ENCODE measurements at places on chromosomes 5 and 9. TPM values are rescaled to one million over a fixed set of nuclear protein-coding genes. Genes with fewer than 3 reads are reported as not detected.

- DNase-seq, result no peak
These were observed 1.4 kb upstream of the ADAMTSL2 start for GRCh38 chr9:133532937-133533668.

DNA sequence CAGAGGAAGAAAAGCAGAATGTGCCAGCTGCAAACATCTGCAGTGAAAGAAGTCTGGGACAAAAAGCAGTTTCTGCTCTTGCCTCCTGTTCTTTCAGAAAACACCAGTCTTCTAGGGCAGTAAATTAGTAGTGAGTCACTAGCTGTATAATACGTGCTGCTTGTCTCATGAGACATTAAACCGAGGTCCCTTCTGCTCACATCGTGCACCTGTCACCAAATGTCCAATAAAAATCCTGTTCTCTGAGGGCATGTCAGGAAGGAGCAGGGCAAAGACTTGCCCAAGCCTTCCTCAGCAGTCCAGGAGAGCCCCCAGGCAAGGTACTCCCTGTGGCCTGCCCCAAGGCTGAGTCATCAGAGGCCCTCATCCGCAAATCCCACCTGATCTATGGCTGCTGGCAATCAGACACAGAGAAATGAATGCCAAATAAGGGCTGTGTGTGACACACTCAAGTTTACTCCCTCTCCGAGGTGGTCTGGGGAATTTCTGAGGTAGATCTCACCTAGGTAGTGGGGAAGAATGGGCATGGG is 255.3 kb upstream of the SMARCA2 start:
- no peak for DNase-seq

- DNase-seq, result peak; percentile 54
These were observed 211.6 kb downstream of the MSX2 start for GRCh38 chr5:174935854-174936474.

- DNase-seq, result no peak
These were observed 30.2 kb downstream of the ZFAND5 start for GRCh38 chr9:72334658-72335337.

DNA sequence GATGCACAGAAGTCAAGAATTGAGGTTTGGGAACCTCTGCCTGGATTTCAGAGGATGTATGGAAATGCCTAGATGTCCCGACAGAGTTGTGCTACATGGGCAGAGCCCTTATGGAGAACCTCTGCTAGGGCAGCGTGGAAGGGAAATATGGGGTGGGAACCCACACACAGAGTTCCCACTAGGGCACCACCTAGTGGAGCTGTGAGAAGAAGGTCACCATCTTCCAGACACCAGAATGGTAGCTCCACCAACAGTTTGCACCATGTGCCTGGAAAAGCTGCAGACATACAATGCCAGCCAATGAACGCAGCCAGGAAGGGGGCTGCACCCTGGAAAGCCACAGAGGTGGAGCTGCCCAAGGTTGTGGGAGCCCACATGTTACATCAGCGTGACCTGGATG is 104.5 kb downstream of the STK32A start:
- no peak for DNase-seq

The MFAP3 gene
- total RNA-seq, result 163 TPM

The UBQLN1 gene
- 245 TPM for total RNA-seq

DNA sequence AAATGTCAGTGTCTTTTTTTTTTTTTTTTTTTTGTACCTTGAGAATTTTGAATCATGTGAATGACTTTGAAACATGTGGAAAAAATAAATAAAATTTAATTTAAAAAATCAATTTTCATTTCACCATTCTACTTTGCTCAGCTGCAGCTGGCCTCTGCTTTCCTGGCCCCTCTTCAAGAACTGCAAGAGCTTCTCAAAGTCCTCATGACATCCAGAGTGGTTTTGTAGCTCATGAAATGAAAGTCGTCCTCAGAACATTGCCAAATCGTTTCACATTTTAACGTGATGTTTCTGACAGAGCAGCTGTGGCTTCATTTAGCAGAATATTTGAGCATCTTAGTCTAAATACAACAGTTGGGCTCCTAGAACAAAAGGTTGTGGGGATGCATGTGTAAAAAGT is 47.9 kb upstream of the TMEM215 start:
- DNase-seq, result no peak

DNA sequence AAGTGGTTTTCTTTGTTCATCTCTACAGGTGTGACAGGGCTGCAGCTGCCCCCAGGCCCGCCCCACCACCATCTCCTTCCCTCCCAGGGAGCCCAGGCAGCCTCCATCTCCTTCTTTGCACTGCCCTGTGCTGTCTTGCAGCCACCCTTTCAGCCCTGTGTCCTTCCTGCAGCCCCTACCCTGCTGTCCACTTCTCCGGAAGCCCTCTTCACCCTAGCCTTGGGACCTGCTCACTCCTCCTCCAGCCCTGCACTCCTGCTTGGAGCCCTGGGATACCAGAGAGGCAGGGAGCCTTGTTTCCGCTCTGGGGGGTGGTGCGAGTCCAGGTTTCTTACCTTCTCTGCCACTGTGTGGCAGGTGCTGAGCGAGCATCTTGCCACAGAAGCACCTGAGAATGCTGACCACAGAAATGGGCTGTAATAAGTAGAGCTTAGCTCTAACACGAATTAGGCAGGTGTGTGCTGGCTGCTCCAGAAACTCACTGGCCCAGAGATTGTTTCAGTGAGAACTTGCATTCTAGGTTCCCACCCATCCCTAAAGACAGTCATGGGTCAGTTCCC is 51.3 kb upstream of the GADD45G start:
- DNase-seq, result no peak

The OCLN gene
- 3.7 TPM for total RNA-seq

The OR1Q1 gene
- total RNA-seq, result not detected

The LMAN2 gene
- total RNA-seq, result 88.9 TPM

The ELAVL2 gene
- 311 TPM for total RNA-seq

The MCIDAS gene
- total RNA-seq, result not detected

DNA sequence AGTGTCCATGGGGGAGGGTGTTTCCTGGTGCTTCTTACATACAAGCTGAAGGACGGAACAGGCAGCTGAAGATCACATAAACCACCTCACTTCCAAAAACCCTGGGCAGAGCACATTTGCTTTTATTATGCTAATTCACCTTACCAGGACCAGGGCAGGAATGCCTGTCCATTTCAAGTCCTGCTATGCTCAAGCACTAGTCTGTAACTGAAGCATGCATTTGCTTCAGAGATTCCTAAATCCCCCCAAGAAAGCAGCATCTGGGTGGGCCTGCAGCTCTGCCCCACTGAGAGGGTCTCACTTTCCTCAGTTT is 9.4 kb upstream of the NACC2 start:
- no peak for DNase-seq

DNA sequence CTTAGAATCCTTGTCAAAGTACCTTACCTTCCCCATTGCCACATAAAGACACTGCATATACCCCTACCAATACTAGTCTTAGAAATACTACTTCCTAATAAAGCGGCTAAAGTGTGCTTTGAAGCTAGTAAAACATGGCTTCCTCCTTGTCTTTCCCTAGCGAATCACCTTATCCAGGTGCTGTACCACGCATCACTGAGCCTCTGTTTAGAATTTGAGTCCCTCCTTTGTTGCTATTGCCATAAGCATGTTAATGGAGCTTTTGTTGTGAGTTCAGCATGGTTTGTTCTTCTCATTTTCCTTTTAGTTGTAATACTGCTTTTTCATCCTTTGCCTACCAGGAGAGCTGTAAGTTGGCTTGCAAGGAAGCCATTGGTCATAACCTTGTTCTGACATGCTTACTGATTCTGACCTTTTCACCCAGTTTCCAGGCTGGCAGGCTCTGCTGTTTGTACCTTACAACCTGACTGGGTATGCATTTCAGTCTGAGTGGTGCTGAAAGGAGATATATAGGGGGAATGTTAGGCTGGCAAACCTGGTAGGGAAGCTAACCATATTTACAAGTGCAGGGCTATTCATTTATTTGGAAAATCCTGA is 49.8 kb downstream of the LMNB1 start:
- DNase-seq, result no peak

The EGR1 gene
- 0.82 TPM for total RNA-seq

DNA sequence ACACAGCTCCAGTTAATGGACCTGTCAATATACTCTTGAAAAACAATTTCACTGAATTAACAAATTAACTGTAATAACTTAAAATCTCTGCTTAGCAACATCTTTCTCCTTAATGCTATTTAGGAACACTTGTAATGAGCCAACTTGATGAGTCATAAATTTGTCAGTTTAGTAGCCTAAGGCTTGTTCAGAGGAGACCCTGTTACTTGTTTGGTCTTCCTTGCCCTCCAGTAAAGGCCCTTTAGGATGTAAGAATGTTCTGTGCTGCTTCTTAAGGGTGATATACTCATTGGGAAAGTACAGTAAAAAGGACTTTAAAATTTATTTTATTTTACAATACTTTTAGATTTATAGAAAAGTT is 11.4 kb upstream of the MATR3 start:
- no peak for DNase-seq

DNA sequence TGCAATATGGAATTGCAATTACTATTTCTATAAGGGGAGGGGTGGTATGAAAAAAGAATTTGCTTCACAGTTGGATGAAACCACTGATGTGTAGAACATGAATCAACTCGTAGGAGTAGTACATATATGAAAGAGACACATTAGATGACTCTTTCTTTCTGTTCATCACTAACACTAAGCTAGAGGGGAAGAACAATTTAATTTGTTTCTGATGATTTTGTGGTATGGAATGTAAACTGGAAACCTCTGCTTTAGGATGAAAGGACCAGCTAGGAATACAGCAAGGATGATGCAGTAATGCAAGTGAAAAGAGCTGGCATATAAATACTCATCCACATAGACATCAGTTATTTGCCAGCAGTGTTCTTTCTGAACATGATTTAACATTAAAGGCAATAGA is 113.4 kb downstream of the PAPPA start:
- DNase-seq, result no peak

The RELL2 gene
- 7.3 TPM for total RNA-seq

The GRXCR2 gene
- not detected for total RNA-seq

The PCDHGB1 gene
- total RNA-seq, result 6.1 TPM

- DNase-seq, result no peak
These were observed 90.5 kb downstream of the NRG2 start for GRCh38 chr5:139952574-139952973.

The FAXDC2 gene
- 2.4 TPM for total RNA-seq

- DNase-seq, result no peak
These were observed 222.6 kb downstream of the FRMD3 start for GRCh38 chr9:83315649-83316048.

The GRM6 gene
- total RNA-seq, result under 0.01 TPM

GRCh38 chr5:160463227-160463626 is 41.6 kb downstream of the PTTG1 start:
- DNase-seq, result no peak

The ADRB2 gene
- total RNA-seq, result 0.82 TPM

The GFM2 gene
- 66.4 TPM for total RNA-seq

DNA sequence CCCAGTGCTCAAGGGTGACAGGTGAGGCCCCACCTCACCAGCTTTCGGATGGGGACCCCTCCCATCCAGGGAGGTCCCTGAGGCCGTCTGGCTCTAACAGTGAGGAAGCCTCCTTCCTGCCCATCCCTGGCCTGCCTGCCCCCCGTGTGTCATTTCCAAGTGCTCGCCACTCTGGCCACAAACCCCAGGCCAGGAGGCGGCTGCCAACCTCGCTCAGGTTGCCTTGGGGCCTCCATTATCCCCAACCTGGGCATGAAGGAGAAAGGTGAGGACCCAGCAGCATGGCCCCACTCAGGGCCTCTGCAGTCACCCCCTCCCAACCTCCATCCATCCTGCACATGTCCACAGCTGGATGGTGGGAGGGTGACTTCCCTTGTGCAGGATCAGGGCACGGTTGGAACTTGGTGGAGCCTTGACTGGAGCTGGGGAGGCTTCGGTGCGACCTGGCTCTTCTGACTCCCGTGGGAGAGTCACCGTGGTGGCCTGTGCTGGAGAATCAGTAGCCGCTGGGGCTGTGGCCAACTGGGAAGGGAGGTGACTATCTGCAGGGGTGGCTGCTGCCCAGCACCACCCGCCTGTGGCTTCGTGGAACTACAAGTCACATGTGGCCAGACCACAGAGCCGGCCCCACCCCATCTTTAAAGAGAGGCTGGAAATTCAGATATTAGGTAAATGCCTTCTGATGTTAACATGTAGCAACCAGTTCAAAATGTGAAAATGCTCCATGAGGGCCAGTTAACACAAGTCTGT is 37.5 kb upstream of the GFPT2 start:
- DNase-seq, result no peak

GRCh38 chr5:60177596-60177995 is 284.1 kb upstream of the PDE4D start:
- DNase-seq, result no peak

DNA sequence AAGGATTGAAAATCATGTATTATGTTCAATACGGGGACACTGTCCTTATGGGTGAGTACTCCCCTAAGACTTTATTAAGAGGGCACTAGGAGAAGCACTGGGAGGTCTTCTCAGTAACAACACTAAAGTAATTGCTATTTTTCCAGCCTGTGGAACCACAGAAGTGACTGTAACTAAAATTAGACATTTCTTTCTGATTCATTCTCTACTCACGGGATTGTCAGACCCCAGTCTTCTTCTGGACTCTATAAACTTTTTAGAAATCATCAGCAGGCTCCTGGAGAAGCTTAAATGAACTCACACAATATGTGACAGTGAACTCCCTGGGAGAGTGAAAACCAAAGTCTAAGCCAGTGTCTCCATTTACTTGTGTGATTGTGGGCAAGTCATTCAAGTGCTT is 14.5 kb downstream of the TLR4 start:
- no peak for DNase-seq

- no peak for DNase-seq
These were observed 51.5 kb downstream of the AGXT2 start for GRCh38 chr5:34996261-34996660.

DNA sequence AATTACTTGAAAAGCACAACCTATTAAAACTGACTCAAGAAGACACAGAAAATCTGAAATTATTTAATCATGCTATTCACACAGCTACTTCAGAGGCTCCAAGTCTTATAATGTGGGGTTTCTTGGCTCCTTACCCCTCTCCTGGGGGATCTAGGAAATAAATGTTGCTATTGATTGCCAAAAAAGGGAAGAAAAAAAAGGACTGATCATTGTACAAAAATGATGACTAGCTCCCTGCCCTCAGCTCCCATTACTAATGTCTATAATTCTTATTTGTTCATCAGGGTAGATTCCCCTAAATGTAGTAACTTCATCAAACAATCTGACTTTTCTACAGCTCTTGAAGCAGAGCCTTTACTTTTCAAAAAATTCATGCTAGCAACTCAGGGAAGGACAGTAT is 3.3 kb upstream of the SMC5 start:
- no peak for DNase-seq

The NR2F1-AS1 gene
- total RNA-seq, result 60.7 TPM
